AG10803 (cell line): ENCODE measurements at places on chromosomes 13 and 19.
A peak's percentile ranks its signal among the peaks of the same experiment; 100 is the strongest.

DNA sequence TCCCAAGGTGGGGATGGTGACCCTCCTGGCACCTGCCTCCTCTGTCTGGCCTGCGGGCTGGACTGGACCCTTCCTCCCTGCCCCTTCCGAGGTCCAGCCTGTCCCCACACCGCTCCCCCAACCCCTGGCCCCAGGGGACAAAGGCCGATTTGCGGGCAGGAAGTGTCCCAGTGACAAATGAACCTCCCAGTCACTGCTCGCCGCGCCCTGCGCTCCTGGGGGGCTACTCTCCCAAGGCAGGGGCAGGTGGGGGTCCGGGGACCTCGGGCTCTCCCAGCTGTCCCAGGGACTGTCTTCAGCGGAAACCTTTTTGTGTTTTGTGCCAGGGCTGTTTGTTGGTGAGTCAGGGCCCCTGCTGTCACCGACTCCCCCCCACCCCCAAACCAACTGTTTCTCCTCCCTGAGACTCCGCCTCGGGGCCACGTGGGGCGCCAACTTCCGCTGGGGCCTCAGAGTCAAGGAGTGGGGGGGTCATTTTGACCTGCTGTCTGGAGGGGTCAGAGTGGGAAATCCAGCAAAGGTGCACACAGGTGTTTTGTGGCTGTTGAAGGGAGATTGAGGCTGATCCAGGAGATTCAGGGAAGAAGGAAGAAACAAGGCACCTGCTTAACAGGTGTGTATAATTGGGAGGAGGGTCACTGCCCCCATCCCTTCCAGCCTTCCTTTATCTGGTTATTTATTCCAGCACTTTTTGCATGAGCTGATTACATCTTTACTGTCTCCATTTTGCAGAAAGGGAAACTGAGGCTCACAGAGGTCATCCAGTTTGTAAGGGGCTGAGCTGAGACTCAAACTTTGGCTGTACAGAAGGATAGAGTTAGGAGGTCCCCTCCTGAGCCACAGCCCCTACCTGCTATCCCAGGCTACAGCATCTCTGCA lies 831 bp downstream of the PGPEP1 start:
- DNase-seq = peak; percentile 52

- no peak for DNase-seq
Measured at GRCh38 chr19:39170386-39171231, 26.2 kb upstream of the NCCRP1 start.

- peak; percentile 67 for DNase-seq
Measured at GRCh38 chr19:12676384-12676792, 5.3 kb downstream of the DHPS start.

- no peak for DNase-seq
Measured at GRCh38 chr19:19226204-19226603, 14.4 kb downstream of the NCAN start.

GRCh38 chr13:97574926-97575325 lies 141.0 kb downstream of the RAP2A start:
- DNase-seq = peak; percentile 25

DNA sequence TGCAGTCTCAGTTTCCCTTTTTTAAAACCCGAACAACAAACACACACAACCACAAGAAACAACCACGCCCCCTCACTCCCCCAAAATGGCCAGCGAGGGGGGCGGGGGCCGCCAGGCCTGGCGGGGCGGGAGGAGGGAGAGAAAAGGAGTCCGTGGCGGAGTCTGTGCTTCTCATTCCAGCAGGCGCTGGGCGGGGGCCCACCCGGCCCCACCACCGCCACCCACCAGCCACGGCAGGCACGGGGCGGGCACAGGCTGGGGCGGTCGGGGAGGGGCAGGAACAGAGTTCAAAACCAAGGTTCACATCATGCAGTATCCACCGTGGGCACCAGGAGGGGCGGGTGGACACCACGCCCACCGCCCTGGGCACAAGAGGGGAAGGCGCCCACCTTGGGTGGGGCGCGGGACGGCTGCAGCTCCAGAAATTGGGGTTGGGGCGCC lies 12.9 kb downstream of the DPF1 start:
- no peak for DNase-seq

- no peak for DNase-seq
Measured at GRCh38 chr19:34500656-34501120, 19.1 kb downstream of the WTIP start.

- DNase-seq = peak; percentile 96
Measured at GRCh38 chr13:28557725-28558520, 63.0 kb upstream of the FLT1 start.

DNA sequence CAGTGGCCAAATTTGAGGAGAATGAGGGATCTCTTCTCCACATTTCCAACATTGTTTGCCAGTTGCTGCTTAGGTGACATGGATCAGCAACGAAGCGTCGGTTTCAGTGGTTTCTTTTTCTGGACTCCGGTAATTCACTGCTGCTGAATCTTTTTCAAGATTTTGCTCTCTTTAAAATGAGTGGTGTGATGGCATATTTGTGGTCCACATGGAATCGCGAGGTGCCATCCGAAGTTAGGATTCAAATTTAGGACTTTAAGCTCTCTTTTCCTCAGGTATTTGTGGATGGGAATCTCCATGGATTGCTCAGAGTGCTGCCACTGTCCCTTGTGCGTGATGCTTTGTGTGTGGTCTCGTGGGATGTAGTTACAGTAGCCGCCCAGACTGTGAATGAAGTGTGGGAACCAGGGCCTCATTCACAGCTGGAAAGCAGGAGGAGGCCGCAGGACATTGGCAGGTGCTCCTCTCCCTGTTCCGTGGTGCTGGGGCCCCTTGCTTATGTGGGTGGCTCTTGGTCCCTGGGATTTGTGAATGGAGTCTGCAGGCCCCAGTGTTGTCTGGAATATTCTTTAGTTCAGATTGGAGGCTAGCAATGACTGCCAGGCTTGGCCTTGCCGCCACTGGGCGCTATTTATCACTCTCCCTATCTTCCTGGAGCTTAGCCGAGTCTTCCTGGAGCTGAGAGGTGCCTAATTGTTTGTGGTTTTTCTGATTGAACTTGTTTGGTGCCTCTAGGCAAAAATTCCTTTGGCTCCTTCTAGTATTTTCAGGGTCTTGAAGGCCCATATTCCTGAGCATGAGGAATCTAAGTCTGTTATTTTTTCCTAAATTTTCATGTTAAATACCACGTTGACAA lies 1.5 kb downstream of the ILF3 start:
- peak; percentile 57 for DNase-seq

DNA sequence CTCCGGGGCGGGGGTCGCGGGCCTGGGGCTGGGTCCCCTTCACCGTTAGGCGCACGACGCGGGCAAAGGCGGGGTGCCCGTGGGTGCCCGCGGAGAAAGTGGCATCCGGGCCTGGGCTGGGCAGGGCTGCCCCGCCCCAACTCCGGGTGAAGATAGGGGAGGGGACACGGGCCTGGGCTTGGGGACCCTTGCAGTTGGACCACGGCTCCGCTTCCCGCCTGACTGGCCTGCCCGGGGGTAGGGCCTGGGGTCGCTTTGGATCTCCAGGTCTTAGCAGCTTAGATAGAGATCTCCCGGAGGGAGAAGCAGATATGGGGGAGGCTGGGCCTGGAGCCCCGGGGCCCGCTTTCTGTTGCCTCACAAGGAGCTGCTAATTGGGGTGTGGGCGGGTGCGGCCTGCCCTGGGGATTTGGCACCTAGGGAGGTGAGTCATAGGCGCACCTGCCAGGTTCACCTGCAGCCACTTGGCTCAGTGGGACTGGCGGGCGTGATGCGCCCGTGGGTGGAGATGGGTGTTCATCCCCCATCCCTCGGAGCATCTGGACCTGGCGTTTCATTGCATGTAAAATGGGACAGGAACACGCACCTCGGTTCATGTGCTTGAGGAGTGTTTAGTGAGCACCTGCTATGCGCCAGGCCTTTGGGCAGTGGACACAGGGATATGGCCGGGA lies 585 bp downstream of the MAP1S start:
- DNase-seq = no peak

DNA sequence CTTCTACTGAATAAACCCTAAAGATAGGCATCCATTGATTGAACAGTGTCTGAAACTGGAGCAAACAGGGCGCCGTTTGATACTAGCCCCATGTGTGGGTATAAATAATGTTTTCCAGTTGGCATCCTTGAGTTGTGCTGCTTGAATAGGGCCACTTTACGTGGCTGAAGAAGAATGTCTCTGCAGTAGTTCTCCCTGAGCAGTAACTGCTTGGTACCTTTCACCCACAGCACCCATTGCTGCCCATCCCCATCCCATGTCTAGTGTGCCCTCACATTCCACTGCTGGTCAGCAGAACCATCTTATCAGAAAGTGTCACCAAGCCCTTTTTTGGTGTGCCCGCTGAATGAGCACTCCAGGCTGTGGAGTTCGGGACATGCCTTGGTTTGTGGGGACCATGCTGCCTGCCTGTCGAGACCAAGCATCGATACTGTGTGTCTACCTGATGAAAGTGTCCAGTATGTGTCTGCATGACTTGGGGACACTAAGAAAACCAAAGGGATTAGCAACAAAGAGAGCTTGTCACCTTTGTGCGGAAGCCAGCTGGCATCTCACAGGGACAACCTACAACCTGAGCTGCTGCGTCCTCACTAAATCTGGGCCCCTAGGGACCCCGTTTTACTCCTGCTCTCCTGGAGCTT lies 162.0 kb downstream of the TM9SF2 start:
- DNase-seq = no peak

DNA sequence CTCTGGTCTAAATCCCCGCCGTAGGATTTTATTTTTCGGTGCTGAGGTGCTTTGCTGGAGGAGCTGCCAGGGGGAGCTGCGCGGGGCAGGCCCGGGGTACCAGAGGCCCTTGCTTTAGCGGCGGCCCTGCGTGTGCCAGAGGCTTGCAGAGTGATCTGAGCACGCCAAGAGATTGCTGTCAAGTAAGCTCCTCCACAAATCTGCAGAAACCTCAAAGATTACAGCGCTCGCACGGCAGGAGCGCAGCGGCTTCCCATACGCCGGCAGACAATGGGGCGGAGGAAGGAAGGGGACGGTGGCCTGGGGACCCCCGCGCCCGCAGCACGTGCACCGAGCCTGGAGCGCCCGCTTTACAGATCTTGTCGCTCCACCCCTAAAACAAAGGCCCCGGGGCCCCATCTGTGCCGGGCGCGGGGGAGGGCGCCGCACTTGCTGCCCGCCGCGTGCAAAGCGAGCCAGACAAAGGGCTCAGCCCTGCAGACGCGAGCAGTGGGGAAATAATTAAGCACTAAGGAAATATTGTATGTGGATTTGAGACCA lies 9.1 kb upstream of the C19orf12 start:
- DNase-seq = no peak

- DNase-seq = no peak
Measured at GRCh38 chr19:38425222-38425809, 703 bp downstream of the RASGRP4 start.

DNA sequence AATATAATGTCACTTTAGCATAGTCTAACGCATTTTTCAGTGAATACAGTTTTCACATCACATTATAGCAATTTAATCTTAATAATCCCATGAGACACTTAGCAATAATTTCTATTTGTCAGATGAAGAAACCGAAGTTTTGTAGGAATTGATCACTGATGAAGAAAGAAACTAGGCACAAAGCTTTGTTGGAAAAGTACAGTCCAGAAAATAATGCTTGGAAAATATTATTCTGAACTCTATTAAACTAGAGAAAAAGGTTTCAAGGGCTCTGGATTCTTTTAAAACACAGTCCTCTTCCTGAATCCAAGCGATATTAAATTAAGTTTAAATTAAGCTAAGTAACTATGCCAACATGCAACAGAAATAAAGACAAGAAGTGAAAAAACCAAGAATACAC lies 62.2 kb downstream of the DCLK1 start:
- no peak for DNase-seq

GRCh38 chr13:78680576-78681350 lies 21.8 kb upstream of the OBI1 start:
- no peak for DNase-seq

DNA sequence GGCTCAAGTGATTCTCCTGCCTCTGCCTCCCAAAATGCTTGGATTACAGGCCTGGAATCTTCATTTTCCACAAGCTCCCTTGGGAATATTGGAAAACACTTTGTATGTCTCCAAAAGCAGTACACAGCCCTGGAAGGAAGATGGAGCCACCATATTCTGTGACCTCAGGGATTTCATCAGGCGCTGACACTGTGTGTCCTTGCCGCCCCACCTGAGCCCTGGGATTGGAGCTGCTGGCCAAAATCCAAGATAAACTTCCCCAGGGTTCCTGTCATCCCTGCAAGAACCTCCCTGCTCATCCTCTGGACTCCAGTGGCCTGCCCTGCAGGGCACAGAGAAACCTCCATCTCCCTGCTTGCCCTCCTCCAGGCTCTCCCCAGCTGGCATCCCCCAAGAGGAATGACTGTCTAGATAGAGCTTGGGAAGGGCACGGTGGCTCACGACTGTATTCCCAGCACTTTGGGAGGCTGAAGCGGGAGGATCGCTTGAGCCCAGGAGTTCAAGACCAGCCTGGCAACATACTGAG lies 1.3 kb upstream of the GNG7 start:
- DNase-seq = no peak

GRCh38 chr13:73090116-73090822 lies 31.5 kb downstream of the KLF5 start:
- DNase-seq = peak; percentile 62

DNA sequence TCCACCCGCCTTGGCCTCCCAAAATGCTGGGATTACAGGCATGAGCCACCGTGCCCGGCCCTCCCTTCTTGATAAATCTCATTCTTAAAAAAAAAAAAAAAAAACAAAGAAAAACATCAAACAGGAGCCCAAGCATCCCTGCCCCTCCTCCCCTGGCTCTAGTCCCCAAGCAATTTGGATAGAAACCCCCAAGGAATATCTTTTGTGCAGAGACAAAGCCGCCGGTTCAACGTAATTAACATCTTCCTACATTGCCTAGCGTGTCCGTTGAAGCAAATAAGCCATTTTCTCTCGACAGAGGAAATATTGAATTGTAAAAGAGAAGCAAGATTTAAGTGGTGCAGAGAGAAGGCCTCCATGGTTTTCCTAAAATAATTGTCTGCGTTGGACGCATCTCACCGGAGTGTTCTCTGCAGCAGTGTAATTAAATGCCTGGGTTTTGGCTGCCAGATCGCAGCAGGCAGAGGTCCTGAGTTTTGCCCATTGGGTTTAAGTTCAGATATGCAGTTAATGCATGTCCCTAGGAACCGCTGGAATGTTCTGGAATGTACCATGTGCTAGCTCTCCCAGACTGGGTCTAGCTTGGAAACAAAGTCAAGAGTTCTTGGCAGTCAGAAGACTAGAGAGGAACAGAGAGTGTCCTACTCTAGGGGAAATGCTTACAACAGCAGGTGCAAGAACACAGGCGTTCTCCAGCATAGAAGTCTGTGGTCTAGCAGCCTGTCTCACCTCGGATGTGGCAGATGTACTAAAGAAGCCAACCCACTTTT lies 30.8 kb downstream of the PIN1 start:
- no peak for DNase-seq

GRCh38 chr13:76425935-76426334 lies 460.3 kb downstream of the KCTD12 start:
- peak; percentile 66 for DNase-seq

- DNase-seq = no peak
Measured at GRCh38 chr19:39943586-39943985, 9.2 kb upstream of the FCGBP start.

- DNase-seq = no peak
Measured at GRCh38 chr13:87941226-87941625, 270.1 kb downstream of the SLITRK5 start.

- DNase-seq = no peak
Measured at GRCh38 chr13:78436311-78436710, 167.0 kb downstream of the POU4F1 start.

GRCh38 chr13:41457589-41458186 lies 338 bp downstream of the RGCC start:
- no peak for DNase-seq
